ENCODE measurements at places on chromosomes 2 and 18.
A peak's percentile ranks its signal among the peaks of the same experiment; 100 is the strongest.

GRCh38 chr2:63424329-63425078 lies 163.8 kb downstream of the WDPCP start:
- DNase-seq: no peak

DNA sequence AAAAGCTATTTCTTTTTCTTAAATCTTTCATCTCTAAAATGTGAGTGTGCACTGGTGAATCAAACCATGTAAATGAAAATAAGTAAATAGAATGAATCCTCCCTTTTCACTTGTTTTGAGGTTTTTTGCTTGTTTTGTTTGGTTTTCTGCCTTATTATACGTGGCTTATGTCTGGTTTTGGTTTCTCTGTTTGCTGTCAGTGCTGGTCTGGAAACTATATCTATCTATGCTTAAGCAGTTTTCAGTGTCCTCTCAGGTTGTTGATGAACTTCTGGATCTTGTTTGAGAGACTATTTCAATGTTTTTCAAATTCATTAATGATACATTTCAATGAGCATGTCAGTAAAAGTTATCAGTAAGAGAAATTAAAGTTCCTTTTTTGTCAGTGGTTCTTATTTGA lies 48.1 kb upstream of the TNFRSF11A start:
- DNase-seq: no peak

GRCh38 chr2:98543214-98543613 lies 65.1 kb downstream of the COA5 start:
- no peak for DNase-seq

- no peak for DNase-seq
Observed at GRCh38 chr2:119739580-119740255, 20.0 kb upstream of the PTPN4 start.

DNA sequence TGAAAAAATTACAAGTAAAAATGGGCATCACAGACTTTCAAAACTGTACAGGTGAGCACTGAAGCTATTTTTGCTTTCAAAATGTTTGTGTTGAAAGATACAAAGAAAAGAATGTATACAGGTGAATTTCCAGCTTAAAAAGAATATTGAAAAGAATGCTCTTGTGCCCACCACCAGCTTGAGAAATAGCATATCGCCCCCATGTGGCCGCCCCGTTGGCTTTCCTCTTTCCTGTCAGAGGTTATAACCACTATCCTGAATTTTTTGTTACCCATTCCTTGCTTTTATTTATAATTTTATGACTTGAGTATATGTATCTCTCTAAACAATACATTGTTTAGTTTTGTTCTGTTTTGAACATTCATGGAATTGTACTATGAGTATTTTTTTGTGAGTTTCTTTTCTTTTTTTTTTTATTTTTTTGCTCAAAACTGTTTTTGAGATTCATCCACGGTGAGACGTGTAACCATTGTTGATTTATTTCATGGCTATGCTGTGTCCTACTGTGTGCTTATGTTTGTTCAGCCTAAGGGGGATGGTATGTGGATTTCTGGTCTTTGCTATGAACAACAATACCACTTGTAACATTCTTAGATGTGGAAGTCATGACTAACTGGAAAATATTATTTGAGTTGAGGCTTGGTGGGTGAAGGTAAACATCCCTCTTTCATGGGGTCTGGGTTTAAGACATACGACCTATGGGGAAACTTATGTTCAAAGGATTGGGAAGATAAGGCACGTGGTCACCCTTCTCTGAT lies 11.6 kb downstream of the TRPM8 start:
- DNase-seq: peak; percentile 48

- DNase-seq: no peak
Observed at GRCh38 chr2:75140288-75140687, 59.0 kb downstream of the TACR1 start.

DNA sequence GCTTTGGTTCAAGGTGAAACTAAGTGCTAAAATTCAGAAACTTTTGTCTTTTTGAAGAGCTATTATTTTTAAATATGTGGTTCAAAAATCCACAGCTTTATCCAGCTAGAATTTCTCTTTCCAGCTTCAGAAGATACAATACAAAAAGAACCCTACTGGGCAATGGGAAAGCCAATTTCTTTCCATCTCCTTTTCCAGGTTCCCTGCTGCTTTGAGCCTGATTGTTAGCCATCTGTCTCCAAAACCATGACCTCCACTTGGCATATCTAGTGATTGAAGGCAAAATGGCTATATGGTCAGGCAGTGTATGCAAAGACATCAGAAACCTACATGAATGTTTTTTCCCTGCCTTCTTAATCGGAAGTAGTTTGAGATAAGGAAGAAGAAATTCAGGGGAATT lies 134.1 kb downstream of the KCNH7 start:
- DNase-seq: no peak

- DNase-seq: no peak
Observed at GRCh38 chr2:15975261-15975600, 34.9 kb downstream of the MYCN start.

- DNase-seq: peak; percentile 83
Observed at GRCh38 chr2:233443511-233444183, 89.4 kb downstream of the DGKD start.

- DNase-seq: no peak
Observed at GRCh38 chr18:13137670-13138419, 80.7 kb upstream of the LDLRAD4 start.

DNA sequence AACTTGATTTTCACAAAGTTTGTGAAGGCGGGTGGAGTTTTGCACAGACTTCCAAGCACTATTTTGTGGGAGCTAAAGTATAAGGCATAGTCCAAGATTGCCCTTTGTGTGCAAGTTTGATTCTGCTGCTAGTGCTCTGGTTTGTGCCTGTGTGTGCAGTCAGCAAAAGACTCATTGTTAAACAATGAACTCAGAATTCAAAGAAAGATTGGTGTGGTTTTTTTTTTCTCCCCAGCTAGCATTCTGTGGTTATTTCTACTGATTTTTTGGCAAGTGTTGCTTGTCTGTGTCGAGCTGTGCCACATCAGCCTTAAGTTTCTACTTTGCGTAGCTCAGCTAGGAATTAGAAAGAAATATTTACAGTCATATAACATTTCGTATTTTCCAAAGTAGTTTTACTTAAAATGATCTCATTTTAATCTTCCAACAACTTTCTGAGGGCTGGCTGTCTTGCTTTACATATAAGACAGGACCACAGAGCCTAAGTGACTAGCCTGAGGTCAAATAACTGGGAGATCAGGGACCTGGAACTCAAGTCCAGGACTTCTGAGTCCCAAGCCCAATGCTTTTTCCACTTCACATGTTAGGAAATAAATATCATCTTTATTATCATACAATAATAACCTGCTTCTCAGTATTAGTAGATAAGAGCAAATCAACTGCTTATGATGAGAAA lies 69.8 kb downstream of the BABAM2 start:
- peak; percentile 40 for DNase-seq

- no peak for DNase-seq
Observed at GRCh38 chr2:36333350-36334012, 22.1 kb upstream of the CRIM1 start.

- no peak for DNase-seq
Observed at GRCh38 chr2:200748779-200749178, 62.9 kb upstream of the BZW1 start.

GRCh38 chr2:209322041-209322440 lies 101.8 kb upstream of the MAP2 start:
- DNase-seq: no peak

DNA sequence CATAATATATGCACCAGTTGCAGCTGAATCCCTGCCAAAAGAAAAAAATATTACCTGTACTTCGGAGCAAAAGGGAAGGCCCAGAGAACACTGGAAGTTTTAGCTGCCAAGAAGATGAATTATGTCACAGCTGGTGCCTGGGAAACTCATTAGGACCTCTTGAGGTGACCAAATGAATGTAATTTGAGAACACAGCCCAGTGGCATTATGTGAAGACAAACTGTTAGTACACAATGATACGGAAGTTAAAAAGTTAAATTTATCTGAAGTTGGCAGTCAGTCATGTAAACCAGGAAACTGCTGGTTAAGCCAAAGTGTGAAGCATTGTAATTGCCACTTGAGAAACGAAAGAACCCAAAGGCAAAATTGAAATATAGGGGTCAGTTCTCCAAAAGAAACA lies 80.7 kb downstream of the EML4 start:
- DNase-seq: no peak

DNA sequence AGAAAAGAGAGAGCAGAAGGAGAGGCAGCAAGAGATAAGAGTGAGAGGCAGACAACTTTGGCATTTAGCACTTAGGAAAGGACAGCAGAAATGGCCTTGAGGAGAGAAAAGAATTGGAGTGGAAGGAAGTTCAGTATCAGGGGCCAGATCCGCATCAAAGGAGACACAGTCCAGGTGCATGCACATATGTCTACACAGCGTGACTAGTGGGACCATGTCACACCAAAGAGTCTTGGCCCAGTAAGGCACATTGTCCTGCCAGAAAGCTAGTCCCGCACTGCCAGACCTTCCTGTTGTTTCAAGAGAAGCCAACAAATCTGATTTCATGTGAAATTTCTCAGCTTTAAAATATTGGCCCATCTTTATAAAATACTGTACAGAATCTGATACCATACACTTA lies 8.5 kb upstream of the STK39 start:
- no peak for DNase-seq

- no peak for DNase-seq
Observed at GRCh38 chr2:237299906-237300305, 114.1 kb downstream of the COL6A3 start.

Data from SW 1271 (cell line).